ENCODE measurements at places on chromosomes 13 and 19. TPM values are rescaled to one million over a fixed set of nuclear protein-coding genes. Genes with fewer than 3 reads are reported as not detected.
A peak's percentile ranks its signal among the peaks of the same experiment; 100 is the strongest.

DNA sequence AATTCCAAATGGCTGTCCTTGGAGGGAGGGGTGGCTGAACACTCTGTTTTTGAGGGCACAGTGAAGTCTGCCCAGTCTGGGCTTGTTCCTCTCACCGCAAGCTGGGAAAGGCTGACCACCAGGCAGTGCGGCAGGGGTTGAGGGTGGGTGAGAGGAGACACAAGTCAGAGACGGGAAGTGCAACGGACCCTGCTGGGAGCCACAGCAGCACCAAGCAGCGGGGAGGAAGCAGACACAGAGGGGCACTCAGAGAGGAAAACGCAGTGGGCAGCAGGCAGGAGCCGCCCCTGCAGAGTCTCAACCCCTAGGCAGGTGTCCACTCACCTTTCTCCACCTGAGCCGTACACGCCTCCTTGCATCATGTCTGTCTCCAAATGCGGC lies 15.6 kb downstream of the AKAP8L start:
- H3K27me3 ChIP-seq: no peaks in the 10 kb centered on the region
- DNase-seq: no peak
- H3K27ac ChIP-seq: peak overlapping the region; percentile 17
- peaks cover 34% of the 10 kb centered on the region for H3K4me1 ChIP-seq
- peaks cover 3% of the 10 kb centered on the region for H3K36me3 ChIP-seq

DNA sequence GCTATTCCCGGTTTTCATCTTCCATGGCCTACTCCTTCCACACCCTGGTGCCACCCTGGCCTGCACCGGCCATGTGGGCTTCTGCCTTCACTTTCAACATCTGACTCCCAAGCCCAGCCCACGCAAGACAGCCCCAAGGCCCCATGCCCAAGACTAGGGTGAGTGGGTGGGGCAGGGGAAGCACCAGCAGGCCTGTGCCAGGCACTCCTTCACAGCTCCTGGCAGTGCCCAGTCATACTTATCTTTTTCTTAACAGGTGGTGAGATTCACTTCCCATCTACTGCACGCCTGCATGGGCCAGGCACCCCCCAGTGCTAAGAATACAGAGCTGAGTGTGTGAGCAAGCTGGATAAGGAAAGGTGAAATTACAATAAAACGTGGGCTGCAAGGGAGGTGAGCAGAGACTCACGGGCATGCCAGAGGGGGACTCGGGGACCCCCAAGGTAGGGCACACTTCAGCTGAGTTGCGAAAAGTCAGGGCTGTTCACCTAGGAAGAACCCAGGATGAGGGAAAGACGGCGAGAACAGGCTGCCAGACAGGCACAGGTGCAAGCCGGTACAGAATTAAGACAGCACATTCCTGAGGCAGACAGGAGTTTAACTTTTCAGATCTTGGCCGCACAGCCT lies 55.7 kb downstream of the COL4A1 start:
- DNase-seq: peak; percentile 15
- H3K4me1 ChIP-seq: no peaks in the 10 kb centered on the region
- H3K36me3 ChIP-seq: no peaks in the 10 kb centered on the region
- peaks cover 14% of the 10 kb centered on the region for H3K27me3 ChIP-seq
- no peak overlapping the region for H3K4me3 ChIP-seq
- H3K27ac ChIP-seq: no peak overlapping the region

DNA sequence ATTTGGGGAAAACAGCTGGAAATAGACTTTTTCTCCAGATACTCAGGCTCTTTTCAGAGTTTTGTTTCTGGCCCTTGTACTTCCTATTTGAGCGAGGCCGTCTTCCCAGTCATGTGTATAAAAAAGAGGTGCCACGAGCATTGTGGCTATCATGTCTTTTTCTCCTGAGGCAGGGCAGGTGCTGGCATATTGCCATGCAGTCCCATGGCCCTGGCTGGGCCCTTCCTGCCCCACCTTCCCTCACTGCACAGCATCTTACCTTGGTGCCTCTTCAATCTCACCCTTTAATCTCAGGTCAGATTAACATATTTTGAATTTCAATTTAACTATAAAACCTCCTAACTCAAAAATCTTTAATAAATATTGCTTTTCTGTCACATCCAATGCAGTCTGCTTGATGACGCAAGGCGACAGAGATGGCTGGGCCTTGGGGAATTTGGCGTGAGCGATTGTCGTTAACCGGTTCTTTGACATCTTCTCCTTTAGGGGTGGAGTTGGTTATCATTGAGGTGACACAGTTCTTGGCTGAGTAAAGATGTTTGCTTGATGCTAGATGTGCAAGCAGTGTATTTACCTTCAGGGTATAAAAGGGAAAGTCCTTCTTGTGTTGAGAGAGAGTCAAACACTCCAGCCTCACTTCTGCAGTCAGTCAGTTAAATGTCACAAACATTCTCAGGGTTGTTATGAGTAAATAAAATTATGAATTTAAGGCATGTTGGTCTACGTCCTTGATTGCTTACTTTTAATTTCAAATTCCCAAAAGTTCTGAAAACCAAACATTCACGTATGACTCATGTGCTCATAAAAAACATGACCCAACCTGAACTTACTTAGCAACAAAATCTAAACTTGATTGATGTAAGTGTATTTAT lies 289.9 kb downstream of the MYO16 start:
- DNase-seq: no peak
- no peaks in the 10 kb centered on the region for H3K27me3 ChIP-seq
- H3K4me1 ChIP-seq: peaks cover 20% of the 10 kb centered on the region
- H3K27ac ChIP-seq: no peak overlapping the region

DNA sequence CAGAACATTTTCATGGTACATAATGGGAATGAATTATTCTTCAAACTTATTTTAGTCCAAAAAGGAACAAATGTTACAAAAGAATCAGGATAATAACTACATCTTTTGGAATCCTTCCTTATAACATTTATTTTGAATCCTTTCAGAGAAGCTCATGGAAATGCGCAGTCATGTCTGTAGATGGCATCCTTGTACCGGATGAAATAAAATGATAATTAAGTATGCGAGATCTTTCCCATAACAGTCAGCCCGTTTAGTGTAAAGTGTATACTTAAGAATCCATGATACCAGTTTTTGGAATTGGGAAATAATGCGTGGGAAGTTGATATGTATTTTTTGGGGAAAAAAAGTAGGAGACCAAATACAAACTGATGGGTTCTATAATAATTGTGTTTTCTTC lies 418.8 kb downstream of the GPC5 start:
- DNase-seq: no peak
- no peak overlapping the region for H3K27ac ChIP-seq
- no peak overlapping the region for H3K4me3 ChIP-seq
- H3K27me3 ChIP-seq: no peaks in the 10 kb centered on the region
- no peaks in the 10 kb centered on the region for H3K36me3 ChIP-seq

DNA sequence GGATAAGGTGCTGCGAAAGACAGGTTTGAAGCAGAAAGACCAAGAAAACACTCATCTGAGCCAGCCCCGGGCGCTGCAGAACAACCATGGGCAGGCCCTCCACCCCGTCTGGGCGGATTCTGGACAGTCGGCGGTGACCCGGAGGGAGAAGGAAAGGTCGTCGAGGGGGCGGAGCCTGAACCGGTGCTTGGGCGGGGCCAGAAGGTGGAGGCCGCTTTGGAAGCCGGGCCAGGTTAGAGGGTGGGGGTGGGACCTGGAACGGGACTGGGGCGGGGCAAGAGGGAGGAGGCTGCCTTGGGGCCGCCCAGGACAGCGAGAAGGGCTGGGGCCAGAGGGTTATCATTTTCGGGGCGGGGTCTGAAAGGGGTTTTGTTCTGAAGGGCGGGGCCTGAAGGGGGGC lies 5.0 kb upstream of the ZNF765 start:
- H3K27ac ChIP-seq: no peak overlapping the region
- H3K4me1 ChIP-seq: peaks cover 6% of the 10 kb centered on the region
- DNase-seq: no peak
- H3K36me3 ChIP-seq: peaks cover 37% of the 10 kb centered on the region
- no peak overlapping the region for H3K4me3 ChIP-seq

DNA sequence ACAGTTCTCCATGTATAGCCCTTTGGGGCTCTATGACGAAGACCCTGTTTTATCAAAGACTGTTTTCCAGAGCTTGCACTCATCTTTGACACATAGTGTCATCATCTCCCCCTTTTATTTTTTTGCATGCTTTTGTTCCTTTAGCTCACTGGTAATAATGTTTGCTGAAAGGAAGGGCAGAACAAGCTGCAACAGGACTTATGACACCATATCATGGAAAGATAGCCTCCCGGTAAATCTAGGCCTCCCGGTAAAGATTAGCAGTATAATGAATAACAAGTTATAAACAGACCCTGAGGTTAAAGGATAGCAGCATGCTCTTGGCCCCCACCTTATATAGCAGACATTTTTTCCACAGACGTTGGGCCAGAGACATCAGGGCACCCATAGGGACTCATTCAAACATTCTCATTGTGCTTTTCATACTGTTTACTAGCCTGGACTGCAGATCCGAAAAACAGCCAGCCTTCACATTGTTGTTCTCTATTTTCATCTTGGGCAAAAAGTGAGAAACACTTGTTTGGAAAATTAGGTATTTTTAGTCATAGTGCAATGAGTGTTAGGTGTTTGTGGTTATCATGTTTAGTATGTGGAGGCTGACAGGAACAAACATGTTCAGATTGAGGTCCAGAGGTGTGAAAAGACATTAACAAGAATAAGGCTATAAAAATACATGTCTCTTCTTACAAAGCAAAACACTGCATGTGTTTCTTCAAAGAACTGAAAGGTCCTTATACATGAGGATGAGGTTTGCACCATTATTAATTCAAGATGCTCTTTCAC lies 136.9 kb upstream of the SPRY2 start:
- H3K27ac ChIP-seq: no peak overlapping the region
- no peak for DNase-seq
- H3K4me3 ChIP-seq: no peak overlapping the region
- peaks cover 2% of the 10 kb centered on the region for H3K27me3 ChIP-seq
- no peaks in the 10 kb centered on the region for H3K4me1 ChIP-seq
- H3K36me3 ChIP-seq: no peaks in the 10 kb centered on the region

- peak overlapping the region; percentile 92 for H3K4me3 ChIP-seq
- H3K27ac ChIP-seq: peak overlapping the region; percentile 98
- H3K4me1 ChIP-seq: peaks cover 53% of the 10 kb centered on the region
- no peaks in the 10 kb centered on the region for H3K27me3 ChIP-seq
- no peak for DNase-seq
These were observed 2.3 kb downstream of the DHRS12 start for GRCh38 chr13:51801631-51802099.

DNA sequence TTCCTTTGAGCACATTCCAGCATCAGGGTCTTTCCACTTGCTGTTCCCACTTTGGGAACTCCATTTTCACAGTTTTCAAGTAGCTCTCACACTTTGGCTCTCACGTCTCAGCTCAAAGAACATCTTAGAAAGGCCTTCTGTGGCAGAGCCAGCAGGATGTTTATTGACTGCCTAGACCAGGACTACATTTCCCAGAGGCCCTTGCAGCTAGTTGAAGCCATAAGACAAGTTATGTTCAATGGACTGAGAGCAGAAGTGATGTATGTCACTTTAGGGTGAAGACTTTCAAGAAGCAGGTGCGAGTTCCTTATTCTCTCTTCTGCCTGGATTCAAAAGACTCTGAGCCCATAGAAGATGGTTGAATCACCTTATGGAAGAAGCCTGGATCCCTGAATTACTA lies 4.3 kb upstream of the HAUS5 start:
- H3K27ac ChIP-seq: no peak overlapping the region
- H3K4me1 ChIP-seq: peaks cover 20% of the 10 kb centered on the region
- no peak overlapping the region for H3K4me3 ChIP-seq
- no peaks in the 10 kb centered on the region for H3K27me3 ChIP-seq
- H3K36me3 ChIP-seq: peaks cover 3% of the 10 kb centered on the region

- H3K36me3 ChIP-seq: no peaks in the 10 kb centered on the region
- no peak for DNase-seq
These were observed 6.5 kb upstream of the HSPH1 start for GRCh38 chr13:31168166-31168565.

Gene TMEM272
- total RNA-seq: 0.41 TPM

GRCh38 chr13:107866941-107867623 lies 348.3 kb downstream of the LIG4 start:
- H3K27me3 ChIP-seq: peaks cover 49% of the 10 kb centered on the region
- H3K36me3 ChIP-seq: peaks cover 3% of the 10 kb centered on the region
- no peak for DNase-seq
- H3K4me3 ChIP-seq: peak overlapping the region; percentile 36
- H3K4me1 ChIP-seq: peaks cover 14% of the 10 kb centered on the region

DNA sequence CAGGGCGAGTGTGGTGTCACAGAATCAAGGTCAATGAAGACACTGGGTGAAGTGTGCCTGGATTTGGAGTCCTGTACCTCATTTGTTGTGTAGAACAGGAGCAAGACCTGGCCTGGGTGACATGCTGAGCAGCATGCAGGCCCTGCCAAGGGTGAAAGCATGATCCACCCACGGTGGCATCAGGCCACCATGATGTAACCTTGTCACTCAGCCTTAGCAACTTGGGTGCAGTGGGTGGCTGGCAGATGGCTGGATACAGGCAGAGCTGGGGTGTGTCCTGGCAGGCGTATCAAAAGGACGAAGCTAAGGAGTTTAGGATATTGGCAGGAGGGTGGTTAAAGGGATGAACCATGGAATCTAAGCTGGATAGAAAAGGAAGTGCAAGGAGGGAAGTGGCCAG lies 10.3 kb downstream of the THSD1 start:
- peaks cover 3% of the 10 kb centered on the region for H3K27me3 ChIP-seq
- H3K4me1 ChIP-seq: no peaks in the 10 kb centered on the region
- no peak overlapping the region for H3K4me3 ChIP-seq
- no peak overlapping the region for H3K27ac ChIP-seq
- no peak for DNase-seq

DNA sequence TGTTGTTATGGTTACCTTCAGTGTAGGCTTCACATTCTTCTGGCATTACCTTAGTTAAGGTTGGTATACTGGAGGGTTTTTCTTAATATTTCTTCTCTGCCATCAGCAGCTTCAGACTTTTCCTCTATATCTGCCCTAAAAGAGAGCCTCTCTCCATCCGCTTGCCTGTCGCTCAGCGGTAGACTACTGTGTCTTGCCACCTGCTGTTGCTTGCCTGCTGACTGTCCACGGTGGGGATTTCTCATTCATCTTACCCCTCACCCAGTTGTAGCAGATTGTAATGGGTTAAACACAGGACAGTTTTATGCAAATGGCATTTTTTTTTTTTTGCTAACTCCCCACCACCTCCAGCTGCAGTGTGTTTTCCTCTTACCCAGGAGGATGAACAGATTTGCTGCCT lies 577.2 kb downstream of the SLITRK5 start:
- H3K27ac ChIP-seq: no peak overlapping the region
- H3K36me3 ChIP-seq: no peaks in the 10 kb centered on the region
- no peaks in the 10 kb centered on the region for H3K4me1 ChIP-seq
- DNase-seq: no peak
